ENCODE measurements at places on chromosomes 4 and X.
A peak's percentile ranks its signal among the peaks of the same experiment; 100 is the strongest.

DNA sequence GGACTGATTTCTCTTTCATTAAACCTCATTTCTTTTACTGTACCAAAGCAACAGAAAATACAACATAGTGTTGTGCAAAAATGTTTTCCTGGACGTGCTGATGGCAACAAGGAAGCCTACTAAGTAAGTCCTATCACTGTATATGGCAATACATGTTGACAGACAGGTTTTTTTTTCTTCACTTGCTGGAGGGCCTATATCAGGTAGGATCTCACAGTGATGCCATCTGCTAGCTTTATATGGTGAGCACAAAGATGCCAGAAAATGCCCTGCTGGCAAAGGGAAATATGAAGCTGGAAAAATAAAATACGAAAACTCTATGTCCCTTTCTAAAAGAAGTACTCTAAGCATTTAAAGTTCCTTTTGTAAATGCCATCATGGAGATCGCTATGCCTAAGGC lies 119.0 kb upstream of the PDLIM3 start:
- no peak for DNase-seq

GRCh38 chr4:26992657-26993361 lies 132.2 kb downstream of the STIM2 start:
- DNase-seq = no peak

- no peak for DNase-seq
Observed at GRCh38 chr4:150681063-150681462, 99.1 kb downstream of the MAB21L2 start.

DNA sequence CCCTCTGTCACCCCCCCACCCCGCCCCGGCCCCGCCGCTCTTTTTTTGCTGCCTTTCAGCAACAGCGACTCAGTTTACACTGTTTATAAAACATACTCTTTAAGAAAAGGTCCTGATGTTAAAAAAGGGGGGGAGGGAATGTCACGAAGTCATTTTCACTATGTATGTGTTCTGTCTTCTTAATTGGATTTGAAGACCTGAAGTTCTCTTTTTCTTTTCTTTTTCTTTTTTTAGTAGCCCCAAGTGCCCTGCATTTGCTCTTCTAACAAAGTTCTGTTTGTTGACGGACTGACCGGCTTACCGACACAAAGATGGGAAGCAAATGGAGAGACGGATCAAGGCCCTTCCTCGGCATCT lies 2.5 kb upstream of the CITED1 start:
- DNase-seq = no peak

- no peak for DNase-seq
Observed at GRCh38 chr4:73419106-73420038, 15.3 kb downstream of the ALB start.

- DNase-seq = peak; percentile 79
Observed at GRCh38 chr4:54233697-54234496, 4.8 kb downstream of the PDGFRA start.

GRCh38 chr4:95086551-95086950 lies 328.8 kb downstream of the BMPR1B start:
- no peak for DNase-seq

DNA sequence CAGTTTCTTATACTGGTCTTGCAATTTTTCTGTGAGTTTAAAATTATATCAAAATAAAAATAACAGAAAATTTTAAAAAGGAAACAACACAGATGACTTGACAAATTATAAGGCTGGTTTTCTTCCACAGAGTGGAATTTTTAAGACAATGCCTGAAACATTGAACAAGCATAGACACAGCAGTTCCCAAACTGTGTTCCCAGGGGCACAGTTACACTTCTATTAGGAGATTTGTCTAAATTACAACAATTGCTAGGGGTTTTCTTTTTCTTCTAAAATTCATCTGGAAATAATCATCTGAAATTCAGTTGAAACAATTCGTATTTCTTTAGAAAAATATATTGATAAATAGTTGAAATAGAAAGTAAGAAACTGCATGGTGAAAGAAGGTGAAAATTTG lies 26.2 kb downstream of the PDE5A start:
- DNase-seq = no peak

GRCh38 chr4:3822230-3822947 lies 56.2 kb downstream of the ADRA2C start:
- no peak for DNase-seq

- DNase-seq = no peak
Observed at GRCh38 chr4:67542076-67542475, 3.2 kb downstream of the CENPC start.

GRCh38 chrX:118420462-118420861 lies 74.6 kb downstream of the WDR44 start:
- DNase-seq = no peak

DNA sequence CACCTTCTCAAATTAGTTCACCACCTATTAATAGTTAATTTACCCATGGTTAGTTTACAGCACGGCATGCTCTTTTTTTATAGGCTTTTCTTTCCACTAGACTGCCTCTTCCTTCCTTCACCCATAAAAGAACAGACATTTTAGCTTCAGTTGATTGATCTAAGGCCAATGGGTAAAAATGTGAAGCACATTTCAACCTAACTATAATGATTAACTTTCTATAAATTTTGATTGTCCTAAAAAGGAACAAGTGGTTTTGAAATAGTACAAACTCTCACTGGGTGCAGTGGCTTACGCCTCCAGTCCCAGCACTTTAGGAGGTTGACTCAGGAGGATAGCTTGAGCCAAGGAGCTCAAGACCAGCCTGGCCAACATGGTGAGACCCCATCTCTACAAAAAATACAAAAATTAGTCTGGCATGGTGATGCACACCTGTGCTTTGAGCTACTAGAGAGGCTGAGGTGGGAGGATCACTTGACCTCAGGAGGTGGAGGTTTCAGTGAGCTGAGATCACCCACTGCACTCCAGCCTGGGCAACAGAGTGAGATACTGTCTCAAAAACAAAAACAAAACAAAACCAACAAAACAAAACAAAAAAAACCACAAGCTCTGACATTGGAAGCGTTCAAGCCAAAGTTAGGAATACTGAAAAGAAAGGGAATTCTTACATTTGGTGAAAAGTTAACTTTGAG lies 89.9 kb upstream of the FAT1 start:
- DNase-seq = no peak

DNA sequence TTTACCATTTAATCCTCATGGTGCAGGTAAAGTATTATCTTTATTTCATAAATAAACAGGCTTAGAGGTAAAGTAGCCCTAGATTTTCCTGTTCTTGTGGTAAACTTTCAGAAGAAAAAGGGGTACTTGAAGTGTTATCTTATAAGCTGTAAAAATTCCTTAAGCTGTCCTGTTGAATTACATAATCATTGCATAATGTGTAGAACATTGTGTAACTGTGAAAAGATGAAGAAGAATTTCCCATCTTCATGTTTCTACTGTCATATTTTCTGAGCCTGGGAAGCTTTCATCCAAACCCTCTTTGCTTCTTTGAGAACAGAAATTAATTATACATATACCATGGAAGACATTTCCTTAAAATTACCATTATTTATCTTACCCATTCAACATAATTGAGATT lies 90.5 kb downstream of the ELOVL6 start:
- DNase-seq = no peak

GRCh38 chrX:13015536-13016236 lies 28.7 kb downstream of the FAM9C start:
- DNase-seq = peak; percentile 76

- DNase-seq = peak; percentile 22
Observed at GRCh38 chr4:47926667-47927258, 12.4 kb upstream of the NFXL1 start.

GRCh38 chr4:155692361-155692760 lies 25.7 kb downstream of the GUCY1A1 start:
- DNase-seq = no peak

All from inflammatory macrophage (primary cell).